Germinal center (tissue), 1 donor: ENCODE measurements at places on chromosomes 6 and 20.

DNA sequence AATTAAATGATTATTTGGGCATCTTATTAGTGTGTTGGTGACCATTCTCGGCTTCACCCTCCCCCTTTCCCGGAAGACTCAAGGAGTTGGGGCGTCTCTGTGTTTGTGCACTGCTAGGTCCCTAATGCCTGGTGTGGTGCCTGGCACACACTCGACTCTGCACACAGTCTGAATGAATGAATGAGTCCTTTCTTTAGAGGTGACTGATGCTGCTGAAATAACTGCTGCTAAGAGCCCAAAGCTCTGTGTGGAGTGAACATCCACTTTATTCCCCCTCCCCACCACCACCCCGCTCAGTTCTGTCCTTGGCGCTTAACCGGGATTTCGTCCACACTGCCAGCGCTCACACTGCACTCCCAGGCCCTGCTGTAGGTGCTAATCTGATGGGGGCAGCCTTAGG is 1.2 kb upstream of the PHACTR3 start:
- no peak for DNase-seq

GRCh38 chr20:618980-619379 is 8.9 kb upstream of the TCF15 start:
- no peak for DNase-seq

DNA sequence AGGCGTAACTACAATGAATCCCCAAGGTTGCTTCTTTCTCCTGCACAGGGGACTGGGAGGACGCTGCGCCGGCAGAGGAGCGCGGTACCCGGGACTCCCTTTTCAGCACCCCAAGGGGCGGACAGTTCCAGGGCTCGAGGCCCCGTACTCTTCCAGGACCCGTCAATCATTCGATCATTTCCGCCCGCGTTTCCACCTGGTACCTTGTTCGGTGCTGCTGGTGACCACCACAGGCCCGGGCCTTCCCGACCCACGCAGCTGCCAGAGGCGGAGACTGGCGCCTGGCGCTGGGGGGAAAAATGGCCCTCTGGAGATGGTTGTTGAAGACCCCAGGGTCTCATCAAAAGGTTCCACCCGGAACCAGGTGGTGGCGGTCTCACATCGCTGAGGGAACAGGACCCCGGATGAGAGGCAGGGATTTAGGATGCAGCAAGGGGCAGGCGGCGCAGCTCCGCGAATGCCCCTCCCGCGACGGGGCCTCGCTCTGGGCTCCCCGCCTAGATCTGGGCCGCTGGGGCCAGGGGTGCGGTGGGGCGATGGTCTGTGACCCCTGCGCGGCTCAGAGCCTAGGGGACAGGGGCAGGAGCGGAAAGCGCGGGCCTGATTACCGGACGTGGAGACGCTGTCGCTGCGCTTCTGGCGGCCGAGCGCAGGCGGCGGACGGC is 744 bp downstream of the VSX1 start:
- no peak for DNase-seq

DNA sequence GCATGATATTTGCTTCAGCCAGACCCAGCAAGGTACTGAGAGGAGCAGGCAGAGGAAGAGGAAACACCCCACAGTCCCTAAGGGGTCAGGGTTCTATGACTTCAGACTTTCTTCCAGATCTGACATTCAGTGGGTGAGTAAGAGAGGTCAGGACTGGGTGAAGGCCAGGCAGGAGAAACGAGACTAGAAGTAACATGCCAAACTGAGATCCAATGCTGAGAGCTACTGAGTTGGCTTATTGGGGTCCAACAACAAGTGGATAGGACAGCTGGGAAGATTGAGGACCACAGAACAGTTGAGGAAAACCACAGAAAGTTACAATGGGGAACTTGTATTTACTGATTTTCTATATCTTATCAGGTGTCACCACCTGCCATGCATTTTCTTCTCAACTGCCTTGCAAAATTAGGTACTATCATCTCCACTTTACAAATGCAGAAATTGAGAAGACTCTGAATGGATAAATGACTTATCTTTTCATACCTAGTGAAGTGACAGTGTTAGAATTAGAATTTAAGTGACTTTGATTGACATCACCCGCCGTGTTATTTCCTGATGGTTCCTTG is 43.8 kb upstream of the HIVEP1 start:
- no peak for DNase-seq

DNA sequence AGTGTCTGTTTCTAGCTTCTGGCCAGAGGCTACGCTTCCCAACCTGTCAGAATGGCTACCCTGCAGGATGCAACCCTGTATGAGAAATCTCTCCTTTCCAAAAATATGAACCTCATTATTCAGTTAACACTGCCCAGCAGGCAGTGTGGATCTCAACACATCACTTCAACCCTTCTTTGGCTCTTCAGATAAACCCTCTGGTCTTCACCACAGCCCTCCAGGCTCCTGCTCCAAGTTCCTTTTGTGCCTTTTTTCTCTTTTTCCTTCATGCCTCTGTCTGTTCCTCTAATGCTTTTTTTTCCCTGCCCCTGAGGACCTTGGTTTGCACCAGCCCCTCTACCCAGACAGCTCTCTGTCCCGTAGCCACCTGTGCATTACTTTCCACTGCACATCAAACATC is 207.4 kb downstream of the MYLK4 start:
- no peak for DNase-seq

- no peak for DNase-seq
These were observed 1.6 kb downstream of the ADGRB3 start for GRCh38 chr6:68636666-68637065.

DNA sequence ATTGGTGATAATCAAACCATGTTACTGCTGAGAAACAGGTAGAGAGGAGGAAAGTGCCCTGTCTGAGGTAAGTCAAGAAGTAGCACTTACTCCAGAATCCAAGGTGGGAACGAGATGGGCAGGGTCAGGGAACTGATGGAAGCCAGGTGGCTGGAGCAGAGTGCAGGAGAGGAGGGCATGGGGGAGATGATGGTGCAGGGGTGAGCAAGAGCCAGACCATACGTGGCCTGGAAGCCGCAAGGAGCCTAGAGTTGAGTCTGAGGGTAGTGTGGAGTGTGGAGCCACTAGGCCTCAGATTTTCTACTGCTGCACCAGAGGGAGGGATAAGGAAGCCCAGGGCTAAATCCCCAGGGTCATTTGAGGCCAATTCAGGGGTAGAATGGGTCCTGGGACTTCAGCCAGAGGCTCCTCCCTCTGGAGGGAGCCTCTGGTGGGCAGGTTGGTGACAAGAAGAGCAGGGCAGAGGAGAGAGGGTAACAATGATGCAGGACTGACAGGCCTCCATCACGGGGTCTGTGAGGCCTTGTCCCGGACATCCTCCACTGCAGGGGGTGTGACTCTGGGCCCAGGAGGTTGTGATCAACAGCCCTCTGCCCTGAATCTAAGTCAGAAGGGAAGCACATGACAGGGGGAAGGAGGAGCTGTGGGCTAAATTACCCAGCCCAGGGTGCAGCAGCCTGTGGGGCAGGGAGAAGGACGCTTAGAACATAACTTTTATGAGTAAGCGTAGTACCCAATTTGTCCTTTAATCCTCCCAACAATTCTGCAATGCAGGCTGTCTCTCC is 28.7 kb downstream of the COX4I2 start:
- no peak for DNase-seq

- DNase-seq, result no peak
These were observed 24.0 kb downstream of the SLC13A3 start for GRCh38 chr20:46627234-46627633.
